ENCODE measurements at places on chromosomes 11 and 22.

- no peak for DNase-seq
Observed at GRCh38 chr11:96664110-96664509, 274.3 kb downstream of the JRKL start.

GRCh38 chr11:45252134-45252856, 33.8 kb downstream of the SYT13 start:
- no peak for DNase-seq

DNA sequence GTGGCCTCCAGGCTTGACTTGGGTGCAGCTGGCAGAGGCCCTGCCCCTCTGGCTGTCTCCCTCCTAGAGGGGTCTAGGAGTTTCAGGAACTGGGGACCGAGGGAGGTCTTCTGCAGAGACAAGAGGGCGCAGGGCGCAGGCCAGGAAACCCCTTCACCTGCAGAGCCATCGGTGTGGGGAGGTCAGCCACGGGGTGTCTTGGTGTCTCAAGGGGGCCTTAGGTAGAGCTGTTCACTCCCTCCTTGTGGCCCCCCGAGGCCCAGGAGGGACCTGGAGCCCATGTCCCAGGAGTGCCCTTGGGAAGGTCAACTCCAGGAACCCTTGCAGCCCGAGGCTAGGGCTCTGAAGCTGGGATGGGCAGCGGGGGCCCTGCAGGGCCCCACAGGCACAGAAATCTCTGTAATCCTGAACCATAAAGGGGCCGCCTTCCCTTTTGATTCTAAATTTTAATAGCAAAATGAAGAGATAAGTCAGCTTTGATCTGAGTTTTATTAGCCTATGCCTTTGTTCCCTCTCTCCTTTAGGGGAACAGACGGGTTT, 31.4 kb upstream of the TH start:
- DNase-seq = no peak

- DNase-seq = no peak
Observed at GRCh38 chr22:44661659-44662569, 40.1 kb upstream of the PRR5 start.

GRCh38 chr11:85052636-85053035, 574.5 kb downstream of the DLG2 start:
- DNase-seq = no peak

GRCh38 chr22:35045451-35045850, 20.5 kb upstream of the ISX start:
- DNase-seq = no peak

DNA sequence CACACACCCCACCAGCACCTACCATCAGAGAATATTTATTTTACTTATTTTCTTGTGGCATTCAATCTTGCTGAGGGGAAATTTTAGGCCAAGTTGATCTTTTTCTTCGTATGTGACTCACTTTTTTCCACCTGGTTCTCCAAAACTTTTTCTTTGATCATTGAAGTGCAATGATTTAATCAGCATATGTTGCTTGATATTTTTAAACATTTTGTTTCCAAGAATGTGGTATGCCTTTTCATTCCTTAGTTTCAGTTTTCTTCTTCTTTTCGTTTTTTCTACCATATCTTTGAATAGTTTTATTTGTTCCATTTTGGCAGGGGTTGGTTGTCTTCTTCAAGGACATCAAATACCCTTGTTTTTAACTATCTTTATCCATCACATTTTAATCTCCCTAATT, 28.6 kb downstream of the FANCF start:
- DNase-seq = no peak

DNA sequence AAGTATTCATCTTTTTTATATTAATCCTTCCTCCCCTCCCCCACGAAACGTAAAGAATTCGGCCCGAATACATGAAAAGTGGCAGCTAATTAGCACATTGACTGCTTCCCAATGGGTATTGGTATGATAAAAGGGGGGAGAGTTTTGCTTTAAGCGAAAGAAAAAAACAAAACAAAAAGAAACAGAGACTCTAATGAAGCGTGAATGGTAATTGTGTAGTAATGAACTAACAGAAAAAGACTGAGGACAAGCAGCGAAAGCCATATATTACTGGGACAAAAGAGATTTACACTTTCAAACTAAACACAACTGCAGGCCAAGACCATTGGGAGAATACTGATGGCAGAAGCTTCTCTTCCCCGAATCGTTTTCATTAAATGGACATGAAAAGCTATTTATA, 2.5 kb downstream of the DBX1 start:
- no peak for DNase-seq

DNA sequence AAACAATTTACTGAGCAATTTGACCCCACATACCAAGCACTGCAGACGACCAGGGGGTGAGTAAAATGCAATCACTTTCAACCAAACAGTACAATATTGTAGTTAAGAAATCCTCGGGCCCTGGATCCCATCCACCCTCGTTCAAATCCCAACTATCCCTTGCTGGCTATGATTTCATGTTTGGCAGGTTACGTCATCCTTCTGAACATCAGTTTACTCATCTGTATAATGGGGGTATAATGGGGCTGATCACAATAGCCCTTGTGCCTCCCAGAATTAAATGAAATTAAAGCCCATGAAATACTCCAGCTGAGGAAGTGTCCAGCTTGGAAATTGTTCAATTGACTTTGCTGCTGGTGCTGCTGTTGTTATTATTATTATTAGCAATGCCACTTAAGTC, 20.6 kb downstream of the APLNR start:
- DNase-seq = no peak

- no peak for DNase-seq
Observed at GRCh38 chr11:3666023-3666530, 5.1 kb downstream of the CHRNA10 start.

DNA sequence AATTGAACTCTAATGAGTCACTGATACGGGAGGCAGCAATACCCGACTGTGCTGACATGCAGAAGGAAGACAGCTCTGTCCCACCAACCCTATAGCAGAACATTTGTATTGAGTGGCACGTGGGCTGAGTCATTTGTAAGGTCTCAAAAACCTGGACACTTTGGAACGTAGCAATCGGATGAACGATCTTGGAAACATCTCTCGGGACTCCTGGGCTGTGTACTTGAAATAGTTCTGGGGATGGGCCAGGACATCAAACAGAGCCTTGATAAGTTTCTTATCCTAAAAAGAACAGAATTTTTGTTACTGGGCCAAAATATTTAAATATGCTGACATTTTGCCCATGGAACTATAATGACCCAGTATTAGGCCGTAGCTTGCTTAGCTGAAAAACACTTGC, 17.1 kb upstream of the NRIP3 start:
- no peak for DNase-seq

DNA sequence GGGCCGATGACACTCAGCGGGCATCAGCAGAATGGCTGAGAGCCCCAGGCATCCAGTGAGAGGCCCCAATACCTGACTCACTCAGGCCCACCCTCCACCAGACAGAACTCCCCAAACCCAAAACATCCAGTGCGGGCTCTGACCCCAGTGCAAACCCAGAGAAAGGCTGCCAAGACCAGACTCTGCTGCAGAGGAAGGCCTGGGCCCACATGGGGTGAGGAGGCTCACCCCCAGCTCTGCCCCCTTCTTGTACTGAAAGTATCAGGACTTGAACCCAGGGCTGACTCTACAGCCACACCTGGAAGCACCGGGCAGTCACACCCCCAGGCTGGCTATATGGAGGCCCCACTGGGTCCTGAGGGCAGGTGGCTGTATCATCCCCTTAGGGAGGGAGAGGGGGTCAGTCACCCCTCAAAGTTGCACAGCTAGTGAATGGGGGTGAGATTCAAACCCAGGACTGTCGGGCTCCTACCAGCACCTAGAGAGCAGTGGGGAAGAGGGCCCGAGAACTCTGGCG, 49.3 kb downstream of the IGLL1 start:
- no peak for DNase-seq
